Activated T-cell treated with anti-CD3 and anti-CD28 coated beads, Interleukin-2, amount 50 U/mL, for 1 hour (primary cell): ENCODE measurements at places on chromosomes 11 and 22.

- DNase-seq = no peak
Measured at GRCh38 chr11:60756307-60757032, at the start of gene MS4A15. TSS of gene MS4A15 (plus strand) at chr11:60756867. CDS start at chr11:60763734, 6,867 bp downstream.

DNA sequence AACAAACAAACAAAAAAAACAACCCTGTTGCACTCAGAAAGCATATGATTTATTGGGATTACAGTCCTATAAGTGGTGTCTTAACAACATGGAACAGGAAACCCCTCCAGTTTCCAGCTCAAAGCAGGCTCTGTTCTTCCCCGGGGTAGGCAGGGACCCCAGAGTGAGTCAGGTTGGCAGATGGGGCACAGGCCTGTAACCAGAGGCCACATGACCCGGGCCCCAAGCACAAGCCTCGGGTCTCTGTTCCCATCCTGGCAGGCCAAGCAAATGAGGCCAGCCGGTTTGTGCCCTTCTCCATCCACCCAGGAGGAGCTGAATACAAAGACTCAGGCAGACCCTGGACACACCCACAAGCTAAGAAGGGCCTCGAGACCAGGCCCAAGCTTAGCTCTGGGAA, 75.8 kb downstream of the NAT10 start:
- DNase-seq = no peak

GRCh38 chr22:39514373-39514973, 5.9 kb upstream of the ATF4 start:
- DNase-seq = peak; percentile 68

DNA sequence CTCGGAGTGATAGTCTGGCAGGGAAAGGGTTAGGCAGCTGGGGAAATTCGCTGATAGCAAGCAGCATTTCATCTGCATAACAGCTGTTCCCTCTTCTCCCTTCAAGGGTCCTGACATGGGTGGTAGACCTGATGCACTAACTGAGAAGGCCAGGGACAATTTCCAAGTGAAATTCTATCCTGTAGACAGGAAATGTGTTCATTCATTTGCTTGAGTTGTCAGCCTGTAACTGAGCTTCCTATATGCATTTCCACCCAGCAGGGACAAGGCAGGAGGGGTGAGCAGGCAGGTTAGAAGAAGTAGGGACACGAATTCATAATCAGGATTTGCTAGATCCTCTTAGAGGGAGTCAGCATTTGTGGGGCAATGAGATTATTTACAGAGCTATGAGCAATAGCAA, 154.3 kb upstream of the NCAM1 start:
- no peak for DNase-seq

DNA sequence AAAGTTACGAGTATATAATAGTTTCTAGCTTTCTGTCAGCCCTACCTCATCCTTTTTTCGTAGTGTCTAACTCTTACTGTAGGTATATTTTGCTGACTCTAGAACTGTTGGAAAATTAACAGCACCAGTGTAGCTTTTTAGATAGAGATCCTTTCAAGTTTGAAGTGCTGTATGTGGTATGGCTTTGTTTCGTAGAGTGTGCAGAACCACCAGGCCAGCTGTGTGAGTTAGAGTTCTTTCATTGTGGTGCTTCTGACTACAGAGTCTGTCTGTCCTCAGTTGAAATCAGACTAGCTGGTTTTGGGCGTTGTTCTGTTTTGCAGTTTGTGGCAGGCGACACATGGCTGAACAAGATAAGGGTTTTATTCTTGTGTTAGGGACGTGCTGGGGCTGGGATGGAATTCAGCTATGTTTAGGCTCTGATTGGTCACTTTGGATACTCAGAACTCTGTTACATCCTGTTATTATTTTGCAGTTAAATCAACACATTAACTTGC, 3.2 kb downstream of the ARHGEF12 start:
- no peak for DNase-seq

GRCh38 chr11:44728491-44728910, 1.7 kb downstream of the TSPAN18 start:
- DNase-seq = no peak
